Melanocyte of skin (primary cell): ENCODE measurements at places on chromosomes 5 and 9. TPM values are rescaled to one million over a fixed set of nuclear protein-coding genes. Genes with fewer than 3 reads are reported as not detected.

Gene EFCAB9
- total RNA-seq: not detected in 2 replicates

Gene FAXDC2
- total RNA-seq: 3.0 and 8.6 TPM in 2 replicates

Gene GFRA3
- 0.67 and 1.4 TPM in 2 replicates for total RNA-seq

Gene PCDHGB4
- total RNA-seq: 5.9 and 14.2 TPM in 2 replicates

Gene RASGRF2
- under 0.01 TPM in 2 replicates for total RNA-seq

Gene ANKRA2
- total RNA-seq: 15.3 and 20.8 TPM in 2 replicates

Gene FOXI1
- total RNA-seq: not detected in 2 replicates

Gene F2RL2
- under 0.01 TPM in 1 of 2 replicates, not detected in the other for total RNA-seq

Gene MARCOL
- not detected in 2 replicates for total RNA-seq
